NCI-H82 (cell line): ENCODE measurements at places on chromosomes 12 and 14.
A peak's percentile ranks its signal among the peaks of the same experiment; 100 is the strongest.

DNA sequence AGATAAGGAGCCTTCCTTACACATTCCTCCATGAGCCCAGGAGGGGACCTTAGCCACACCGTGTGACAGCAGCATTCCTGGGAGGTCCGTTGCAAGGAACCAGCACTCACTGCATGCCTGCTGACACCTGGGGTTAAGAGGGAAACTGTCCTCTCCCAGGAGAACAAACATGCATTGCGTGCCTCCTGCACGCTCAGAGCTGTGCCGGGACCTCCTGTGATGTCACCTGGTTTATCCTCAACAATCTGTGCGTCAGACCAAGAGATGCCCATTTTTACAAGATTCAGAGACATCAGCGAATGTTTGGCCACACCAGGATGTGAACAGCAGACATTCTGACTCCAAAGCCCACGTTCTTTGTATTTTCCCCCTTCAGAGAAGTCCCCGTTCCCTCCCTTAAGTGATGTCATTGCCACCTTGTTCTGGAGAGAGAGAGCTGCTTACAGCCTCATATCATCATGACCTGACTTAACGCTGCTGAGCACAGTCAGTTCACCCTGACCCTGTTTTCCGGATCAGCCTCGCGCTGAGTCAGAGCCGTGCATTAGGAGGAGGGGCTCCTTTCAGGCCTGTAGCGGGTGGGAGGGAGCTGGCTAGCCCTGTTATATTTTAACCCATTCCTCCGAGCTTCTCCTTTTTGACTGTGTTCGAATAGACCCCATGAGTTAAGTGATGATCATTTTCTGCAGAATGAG is 36.2 kb downstream of the TMEM120B start:
- peak; percentile 30 for DNase-seq

- DNase-seq: no peak
These were observed 29.7 kb downstream of the TMCC3 start for GRCh38 chr12:94620621-94621020.

- DNase-seq: peak; percentile 97
These were observed 378.4 kb downstream of the CCDC91 start for GRCh38 chr12:28568704-28569103.

GRCh38 chr14:31395572-31396205 is 24.7 kb downstream of the HEATR5A start:
- no peak for DNase-seq

GRCh38 chr12:69238589-69239351 is 599 bp upstream of the CPSF6 start:
- DNase-seq: no peak

DNA sequence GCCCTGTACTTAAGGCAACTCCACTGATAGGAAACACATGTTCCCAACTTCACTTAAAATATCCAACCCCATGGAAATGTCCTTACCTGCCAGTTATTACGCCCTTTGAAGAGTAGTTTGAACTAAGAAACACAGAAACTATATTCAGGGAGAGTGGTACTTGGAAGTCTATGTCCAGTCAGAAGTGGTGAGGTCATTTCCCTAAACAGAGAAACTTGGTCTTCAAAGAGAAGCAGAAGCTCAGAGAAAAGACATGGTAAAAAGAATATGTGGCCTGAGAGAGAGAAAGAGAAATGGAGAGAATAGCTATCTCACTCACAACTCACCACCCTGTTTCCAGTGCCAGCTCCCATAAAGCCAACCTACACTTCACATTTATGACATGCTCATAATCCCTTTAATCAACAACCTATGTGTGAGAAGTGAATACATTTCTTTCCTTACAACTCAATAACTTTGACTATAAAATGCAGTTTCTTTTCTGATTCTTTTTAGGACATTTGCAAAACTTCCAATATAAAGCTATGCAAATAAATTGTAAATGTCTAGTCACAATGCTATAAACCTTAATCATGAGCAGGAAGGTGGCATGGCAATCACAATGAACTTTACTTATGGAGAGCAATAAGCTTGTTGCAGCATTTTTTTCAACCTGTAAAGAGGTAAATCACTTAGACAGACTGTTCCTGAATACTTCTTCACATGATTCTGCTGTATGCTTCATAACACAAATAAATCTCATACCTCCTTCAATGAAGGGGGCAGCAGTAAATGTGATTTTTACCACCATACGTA is 67.1 kb downstream of the CPNE8 start:
- no peak for DNase-seq

DNA sequence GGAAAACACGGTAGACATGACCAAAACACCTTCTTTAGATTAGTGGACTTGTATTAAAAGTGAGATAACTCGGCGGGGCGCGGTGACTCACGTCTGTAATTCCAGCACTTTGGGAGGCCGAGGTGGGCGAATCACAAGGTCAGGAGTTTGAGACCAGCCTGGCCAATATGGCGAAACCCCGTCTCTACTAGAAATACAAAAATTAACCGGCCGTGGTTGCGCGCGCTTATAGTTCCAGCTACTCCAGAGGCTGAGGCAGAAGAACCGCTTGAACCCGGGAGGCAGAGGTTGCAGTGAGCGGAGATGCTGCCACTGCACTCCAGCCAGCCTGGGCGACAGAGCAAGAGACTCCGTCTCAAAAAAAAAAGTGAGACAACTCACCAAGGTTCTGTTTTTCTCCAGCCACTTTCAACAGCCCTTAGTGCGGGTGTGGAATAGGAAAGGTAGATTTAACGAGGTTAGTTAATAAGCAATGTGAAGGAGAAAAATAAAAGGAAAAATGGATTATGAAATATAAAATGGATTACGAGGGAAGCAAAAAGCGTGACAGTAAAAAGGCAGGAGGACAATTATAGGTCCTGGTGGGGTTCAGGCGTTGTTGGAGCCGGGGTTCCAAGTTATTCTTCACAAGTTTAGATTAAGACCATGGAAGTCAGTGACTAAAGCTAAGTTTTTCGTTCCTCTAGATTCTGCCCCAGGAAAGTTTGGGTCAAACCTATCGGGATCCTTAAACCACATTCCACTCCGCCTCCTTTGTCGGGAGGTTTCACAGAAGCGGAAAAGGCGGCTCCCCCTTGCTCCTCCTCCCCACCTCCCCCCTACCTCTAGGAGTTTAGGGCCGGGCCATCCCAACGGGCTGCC is 534 bp downstream of the PPP2R3C start:
- DNase-seq: no peak

DNA sequence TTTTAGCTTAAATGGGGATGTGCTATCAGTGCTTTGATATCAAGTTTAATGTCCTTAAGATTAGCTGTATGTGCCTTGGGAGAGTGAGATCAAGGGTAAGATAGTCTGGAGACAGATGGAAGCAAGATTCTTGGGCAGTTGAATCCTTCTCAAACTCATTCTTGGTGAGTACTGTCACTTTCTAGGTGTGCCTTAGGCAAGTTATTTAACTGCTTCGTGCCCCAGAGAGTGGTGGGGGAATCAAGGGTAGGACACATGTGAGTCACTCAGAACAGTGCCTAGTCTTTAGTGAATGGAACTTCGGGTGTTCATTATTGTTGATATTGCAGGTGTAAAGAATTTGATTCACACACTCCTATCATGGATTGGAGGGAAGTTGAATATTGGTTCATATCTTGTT is 803.7 kb downstream of the DIO2 start:
- no peak for DNase-seq

- peak; percentile 56 for DNase-seq
These were observed 43.8 kb upstream of the TSPAN11 start for GRCh38 chr12:30882706-30883105.

- DNase-seq: peak; percentile 77
These were observed 260.6 kb upstream of the GARIN6 start for GRCh38 chr12:99386907-99387306.

DNA sequence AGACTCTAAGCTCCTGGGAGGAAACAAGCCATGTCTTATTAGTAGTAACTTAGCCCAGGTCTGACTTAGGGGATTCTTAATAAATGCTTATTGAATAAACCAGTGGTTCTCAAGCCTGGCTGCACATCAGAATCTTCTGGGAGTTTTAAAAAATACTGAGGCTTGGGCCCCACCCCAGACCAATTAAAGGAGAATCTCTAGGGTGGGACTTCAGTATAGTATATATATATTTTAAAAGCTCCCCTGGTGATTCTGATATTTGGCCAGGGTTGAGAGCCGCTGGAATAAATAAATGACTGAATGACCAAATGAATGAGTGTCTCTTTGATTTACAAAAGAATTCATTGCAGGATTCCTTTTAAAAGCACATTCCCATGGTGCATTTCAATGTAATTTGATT is 151.5 kb upstream of the GSC start:
- no peak for DNase-seq

GRCh38 chr12:20415641-20416040 is 47.3 kb downstream of the PDE3A start:
- no peak for DNase-seq

DNA sequence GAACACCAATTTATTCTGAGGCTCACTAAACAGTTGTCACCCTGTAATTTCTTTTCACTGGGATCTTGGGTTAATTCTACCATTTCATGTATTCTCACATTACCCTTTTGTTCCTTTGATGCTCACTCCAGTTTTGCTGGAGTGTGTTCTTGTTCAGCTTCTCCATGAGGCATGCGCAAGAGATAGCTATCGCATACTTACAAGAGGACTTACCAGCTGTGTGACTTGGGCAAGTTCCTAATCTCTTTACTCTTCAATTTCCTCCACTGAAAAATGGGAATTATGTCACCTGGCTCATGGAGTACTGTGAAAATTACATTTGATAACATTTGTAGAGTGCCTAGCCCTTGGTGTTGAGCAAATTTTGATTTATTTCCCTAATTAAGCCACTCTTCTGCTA is 56.5 kb upstream of the JDP2 start:
- DNase-seq: no peak

- peak; percentile 99 for DNase-seq
These were observed 18.5 kb downstream of the NCOR2 start for GRCh38 chr12:124548854-124549378.

DNA sequence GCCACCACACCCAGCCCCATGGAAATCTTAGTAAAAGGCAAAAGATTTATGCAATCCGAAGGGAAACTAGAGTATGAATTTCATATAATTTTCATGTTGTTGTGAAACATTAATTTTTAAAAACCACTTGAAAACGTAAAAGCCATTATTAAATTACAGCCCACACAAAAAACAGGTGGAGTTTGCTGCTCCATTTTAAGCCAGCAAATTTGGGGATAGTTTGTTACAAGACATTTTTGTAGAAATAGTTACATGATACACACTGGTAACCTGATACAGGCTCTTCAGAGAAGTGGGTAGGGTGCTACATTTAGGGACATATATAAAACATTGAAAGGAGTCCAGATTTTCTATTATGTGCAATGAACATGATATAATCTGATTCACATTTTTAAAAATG is 17.6 kb downstream of the GNPTAB start:
- DNase-seq: no peak

- no peak for DNase-seq
These were observed 25.6 kb upstream of the GPATCH2L start for GRCh38 chr14:76126076-76126475.

DNA sequence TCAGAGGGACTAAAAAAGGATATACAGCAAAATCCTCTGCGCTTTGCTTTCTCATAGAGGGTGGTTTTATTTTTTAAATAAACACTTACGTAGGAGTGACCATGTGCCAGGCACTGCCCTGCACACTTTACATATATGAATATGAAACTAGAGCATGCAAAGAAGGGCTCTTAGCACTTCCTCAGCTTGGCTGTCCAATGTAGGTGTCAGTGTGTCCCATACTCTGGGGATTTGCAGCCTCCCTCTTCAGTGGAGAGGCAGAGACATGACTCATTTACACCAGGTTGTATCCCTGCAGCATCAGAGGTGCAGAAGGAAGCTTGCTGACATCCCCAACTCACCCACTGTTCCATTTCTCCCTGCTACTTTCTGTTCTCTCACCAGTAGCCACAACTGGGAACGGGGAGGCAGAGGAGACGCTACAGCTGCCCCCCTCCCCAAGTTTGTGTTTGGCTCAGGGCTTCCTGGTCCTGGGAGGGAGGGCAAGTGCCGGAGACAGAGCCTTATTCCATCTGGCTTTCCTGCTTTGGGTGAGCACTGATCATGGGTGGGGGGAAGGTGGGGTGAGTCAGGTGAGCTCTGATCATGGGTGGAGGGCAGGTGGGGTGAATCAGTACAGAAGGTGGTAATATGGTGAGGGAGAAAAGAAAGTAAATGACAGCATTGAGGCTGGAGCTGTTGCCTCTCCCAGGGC is 4.9 kb upstream of the KRT5 start:
- DNase-seq: no peak

DNA sequence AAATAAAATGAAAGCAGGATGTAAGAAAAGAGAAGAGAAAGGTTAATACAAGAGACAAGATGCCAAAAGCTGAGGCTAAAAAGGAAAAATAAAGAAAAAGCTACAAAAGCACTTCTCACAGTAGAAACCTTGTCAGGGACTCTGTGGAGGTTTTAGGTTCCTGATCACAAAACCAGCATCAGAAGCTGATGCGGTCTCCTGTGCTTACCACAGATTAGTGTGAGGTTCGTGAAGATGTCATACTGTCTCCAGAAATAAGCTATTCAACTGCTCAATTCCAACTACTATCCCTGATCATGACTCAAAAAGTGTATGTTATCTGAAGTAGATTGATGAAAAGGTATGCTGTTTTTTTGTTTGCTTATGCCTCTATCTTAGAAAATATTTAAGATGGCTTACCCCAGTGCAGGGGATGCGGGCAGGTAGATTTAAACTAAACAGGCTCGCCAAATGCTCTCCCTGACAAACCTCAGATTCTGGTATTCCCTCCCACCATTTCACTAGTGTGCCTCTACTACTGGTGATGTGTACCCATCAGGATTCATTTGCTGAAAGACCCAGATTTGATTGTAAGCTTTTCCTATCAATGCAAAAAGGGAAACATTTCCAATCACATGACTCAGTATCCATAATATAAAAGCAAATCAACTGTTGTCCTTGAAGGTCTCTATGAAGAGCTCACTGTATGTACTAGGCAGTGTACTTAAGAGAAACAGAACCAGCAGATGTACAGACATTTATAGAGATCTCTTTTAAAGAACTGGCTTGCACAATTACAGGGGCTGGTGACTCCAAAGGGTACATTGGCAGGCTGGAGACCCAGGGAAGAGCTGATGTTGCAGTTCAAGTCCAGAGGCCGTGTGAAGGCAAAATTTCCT is 169.5 kb upstream of the FOXN3 start:
- no peak for DNase-seq

DNA sequence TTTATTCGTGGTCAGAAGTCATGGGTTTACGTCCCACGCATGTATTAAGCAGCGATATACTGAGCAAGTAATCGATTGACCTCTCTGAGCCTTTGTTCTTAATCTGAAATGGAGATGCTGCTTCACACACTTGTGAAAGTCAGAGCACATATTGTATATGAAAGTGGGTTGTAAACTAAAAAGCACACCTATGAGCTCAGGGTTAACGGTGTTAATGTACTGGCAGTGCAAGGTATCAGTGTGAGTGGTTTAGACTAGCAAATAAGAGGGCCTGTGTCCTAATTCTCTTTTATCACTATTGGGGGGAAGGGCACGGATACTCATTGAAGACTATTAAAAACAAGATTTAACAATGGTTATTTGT is 676 bp downstream of the MRPL42 start:
- peak; percentile 54 for DNase-seq

DNA sequence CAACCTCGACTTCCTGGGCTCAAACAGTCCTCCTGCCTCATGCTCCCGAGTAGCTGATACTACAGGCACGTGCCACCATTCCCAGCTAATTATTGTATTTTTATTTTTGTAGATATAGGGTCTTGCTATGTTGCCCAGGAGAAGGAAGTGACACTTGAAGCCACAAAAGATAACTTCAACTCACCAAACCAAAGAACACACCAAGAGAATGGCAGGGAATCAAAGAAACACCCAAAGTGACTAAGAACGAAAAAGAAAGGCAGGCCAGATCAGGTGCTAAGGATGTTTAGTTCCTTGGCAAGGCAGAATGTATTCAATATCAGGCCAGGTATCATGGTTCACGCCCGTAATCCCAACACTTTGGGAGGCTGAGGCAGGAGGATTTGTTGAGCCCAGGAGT is 10.1 kb upstream of the TPCN1 start:
- no peak for DNase-seq
